Spleen (tissue), 13 donors: ENCODE measurements at places on chromosomes 16 and 17. TPM values are rescaled to one million over a fixed set of nuclear protein-coding genes. Genes with fewer than 3 reads are reported as not detected.

Gene HOXB3
- polyA plus RNA-seq: 7.8 TPM

Gene SLC35G6
- polyA plus RNA-seq: not detected

Gene MYH13
- polyA plus RNA-seq: not detected

Gene PITPNC1
- 14.5 TPM for polyA plus RNA-seq

Gene MYH2
- 0.11 TPM for polyA plus RNA-seq

Gene RSKR
- polyA plus RNA-seq: 2.8 TPM

Gene GSG1L
- not detected for polyA plus RNA-seq

GRCh38 chr16:75535211-75535843 is 581 bp downstream of the CHST5 start:
- no peak for DNase-seq

- DNase-seq: no peak
These were observed 31.9 kb downstream of the HLF start for GRCh38 chr17:55296699-55297098.

DNA sequence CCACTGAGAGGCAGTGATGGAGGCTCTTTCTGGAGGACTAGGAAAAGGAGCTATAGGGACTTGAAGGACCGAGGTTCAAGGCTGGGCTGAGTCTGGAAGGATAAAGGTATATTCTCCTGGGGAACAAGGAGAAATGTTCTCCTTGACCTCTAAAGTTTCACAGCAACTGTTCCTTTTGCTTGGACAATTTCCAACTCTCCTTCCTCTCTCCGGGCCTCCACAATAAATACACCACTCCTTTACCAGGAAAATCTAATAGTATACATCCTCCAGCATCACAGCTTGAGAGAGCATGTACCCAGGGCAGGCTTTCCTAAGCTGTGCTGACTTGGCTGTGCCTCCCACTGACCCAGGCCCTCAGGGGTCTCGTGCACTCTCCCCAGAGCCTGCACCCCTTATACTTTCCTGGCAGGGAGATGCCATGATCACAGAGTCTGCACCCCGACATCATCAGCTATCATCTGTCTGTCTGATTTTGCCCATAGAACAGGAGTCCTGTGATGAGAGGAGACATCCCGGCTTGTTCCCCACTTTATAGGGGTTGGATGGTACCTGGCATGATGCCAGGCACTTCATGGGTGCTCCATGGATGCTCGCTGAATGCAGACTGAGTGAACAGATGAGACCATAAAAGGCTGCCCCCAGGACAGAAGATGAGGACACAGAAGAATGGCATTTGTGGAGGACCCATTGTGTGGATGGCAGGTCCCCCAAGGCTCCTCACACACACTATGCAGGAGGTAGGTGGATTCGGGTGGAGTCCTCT is 582.6 kb upstream of the CDH5 start:
- no peak for DNase-seq

GRCh38 chr17:39212841-39213480 is 12.8 kb downstream of the STAC2 start:
- no peak for DNase-seq

- no peak for DNase-seq
These were observed 335.2 kb downstream of the SEC14L1 start for GRCh38 chr17:77476006-77476405.

DNA sequence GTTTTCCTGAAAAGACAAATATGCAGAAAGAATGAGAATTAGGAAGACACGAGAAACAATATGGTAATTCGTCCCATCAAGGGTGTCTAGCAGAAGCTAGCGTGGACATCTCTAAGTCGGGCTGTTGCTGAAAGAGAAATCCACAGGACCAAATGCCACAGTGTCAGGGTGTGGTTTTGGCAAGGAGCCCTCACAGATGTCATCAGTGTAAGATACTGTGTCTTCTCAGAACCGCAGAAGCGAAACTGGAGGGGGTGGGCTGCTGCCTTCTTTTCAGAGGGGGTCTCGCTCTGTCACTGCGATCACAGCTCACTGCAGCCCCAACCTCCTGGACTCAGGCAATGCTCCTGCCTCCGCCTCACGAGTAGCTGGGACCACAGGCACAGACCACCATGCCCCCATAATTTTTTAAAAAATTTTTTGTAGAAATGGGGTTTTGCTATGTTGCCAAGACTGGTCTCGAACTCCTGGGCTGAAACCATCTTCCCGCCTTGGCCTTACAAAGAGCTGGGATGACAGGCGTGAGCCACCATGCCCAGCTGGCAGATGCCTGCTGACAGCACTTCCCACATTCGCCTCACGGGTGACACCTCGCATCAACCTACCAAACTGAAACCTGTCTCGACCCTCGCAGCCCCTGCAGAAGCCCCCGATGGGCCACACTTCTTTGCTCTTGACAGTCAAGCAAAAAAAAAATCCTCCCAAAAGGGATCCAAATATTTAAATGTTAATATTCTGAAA is 26.2 kb downstream of the TRAP1 start:
- no peak for DNase-seq

GRCh38 chr17:83037874-83038165 is 41.6 kb upstream of the METRNL start:
- DNase-seq: no peak

- no peak for DNase-seq
These were observed 157.2 kb downstream of the MYO1D start for GRCh38 chr17:32719689-32720088.

GRCh38 chr17:37438141-37438540 is 31.5 kb downstream of the TADA2A start:
- no peak for DNase-seq

- no peak for DNase-seq
These were observed 32.5 kb upstream of the PLCG2 start for GRCh38 chr16:81746566-81746965.

DNA sequence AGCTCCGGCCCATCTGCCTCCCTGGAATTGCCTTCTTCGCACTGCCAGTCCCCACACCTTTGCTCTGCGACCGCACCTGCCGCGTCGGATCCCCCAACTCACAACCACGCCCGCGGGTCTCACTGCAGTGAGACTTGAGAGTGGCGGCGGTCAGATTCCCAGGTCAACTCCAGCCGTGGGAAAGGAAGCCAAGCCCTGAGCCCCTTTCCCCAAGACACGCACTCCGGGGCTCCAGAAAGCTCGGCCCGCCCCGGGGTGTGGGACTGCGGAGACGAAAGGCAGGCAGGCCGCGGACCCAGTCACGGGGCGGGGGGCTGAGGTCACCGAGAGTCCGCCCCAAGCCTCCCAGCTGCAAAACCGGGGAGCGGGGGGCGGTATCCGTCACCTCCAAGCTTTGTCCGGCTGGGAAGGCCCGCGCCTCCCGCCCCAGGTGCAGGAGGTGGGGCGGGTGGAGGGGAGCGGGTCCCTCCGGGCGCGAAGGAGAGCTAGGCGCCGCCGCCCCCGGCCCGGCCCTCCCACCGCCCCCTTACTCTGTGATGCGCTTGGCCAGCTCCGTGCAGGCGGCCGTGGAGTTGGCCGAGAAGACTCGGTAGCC is 615 bp downstream of the PRPSAP1 start:
- DNase-seq: peak; percentile 81

DNA sequence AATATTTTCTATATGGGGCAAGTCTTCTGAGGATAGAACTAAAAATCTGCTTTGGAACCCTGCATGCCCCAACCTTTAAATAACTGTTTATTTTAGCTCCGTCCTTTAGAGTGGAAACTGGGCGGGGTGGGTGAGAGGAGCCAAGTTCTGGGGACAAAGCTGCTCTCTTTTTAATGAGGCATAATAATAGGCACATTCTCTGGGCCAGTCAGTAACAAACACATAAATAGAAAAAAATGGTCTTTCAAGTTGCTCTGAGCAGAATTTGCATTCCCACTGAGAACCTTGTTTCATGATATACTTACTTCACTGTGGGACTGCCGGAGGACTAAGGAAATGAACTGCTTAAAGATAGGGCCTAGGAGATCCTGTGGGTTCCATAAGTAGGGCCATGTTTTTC is 51.5 kb downstream of the KNOP1 start:
- no peak for DNase-seq

GRCh38 chr17:58415371-58416055 is 1.8 kb downstream of the RNF43 start:
- no peak for DNase-seq

DNA sequence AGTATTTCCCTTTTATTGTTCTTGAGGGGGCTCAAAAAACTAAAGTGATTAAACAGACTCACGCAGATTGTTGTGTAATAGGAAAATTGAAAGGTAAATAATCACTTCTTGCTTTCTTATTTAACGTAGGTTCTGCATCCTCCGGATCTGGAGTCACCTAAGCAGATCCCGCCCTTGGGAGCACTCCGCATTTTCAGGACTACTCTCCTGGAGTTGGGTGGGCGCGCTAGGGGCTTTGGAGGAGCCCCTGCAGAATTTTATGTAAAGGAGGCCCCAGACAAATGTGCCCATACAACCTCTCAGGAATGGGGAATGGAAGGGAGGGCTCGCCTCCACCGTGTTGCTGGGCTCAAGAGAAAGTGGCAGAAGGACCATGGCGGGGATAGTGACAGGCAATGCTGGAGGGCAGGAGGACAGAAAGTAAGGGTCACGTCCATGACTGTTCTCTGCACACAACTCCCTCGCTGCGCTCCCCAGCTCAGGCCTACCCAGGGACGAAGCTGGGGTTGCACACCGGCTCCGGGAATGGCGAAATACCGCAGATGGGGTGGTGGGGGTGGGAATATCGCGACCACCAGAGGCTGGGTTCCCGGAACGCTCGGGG is 8.3 kb downstream of the MT2A start:
- DNase-seq: no peak

DNA sequence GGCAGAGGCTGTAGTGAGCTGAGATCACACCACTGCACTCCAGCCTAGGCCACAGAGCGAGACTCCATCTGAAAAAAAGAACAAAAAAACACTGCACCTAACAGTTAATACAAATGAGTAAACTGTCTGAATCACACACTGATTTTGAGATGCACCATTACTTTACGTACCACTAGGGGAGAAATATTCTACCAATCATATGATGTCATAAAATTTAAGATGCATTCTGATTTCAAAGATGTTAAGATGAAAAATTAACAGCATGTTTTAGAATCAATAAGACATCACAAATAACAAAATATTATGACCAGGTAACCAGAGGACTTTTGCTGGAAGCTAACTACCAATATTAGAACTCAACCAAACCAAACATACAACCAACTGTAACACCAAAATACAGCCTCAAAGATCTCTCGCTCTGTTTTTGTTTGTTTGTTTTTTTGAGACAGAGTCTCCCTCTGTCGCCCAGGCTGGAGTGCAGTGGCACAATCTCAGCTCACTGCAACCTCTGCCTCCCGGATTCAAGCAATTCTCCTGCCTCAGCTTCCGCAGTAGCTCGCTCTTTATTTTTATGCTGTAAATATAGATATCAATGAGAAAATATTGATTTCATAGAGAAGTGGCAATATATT is 31.6 kb downstream of the GLG1 start:
- DNase-seq: no peak

- DNase-seq: no peak
These were observed 15.9 kb downstream of the POLR3K start for GRCh38 chr16:37511-37910.

- no peak for DNase-seq
These were observed 323.0 kb downstream of the KCNJ2 start for GRCh38 chr17:70492368-70492767.

- no peak for DNase-seq
These were observed 462.6 kb upstream of the MAF start for GRCh38 chr16:80063031-80063712.

GRCh38 chr17:17315142-17315821 is 12.1 kb downstream of the NT5M start:
- DNase-seq: peak; percentile 31

DNA sequence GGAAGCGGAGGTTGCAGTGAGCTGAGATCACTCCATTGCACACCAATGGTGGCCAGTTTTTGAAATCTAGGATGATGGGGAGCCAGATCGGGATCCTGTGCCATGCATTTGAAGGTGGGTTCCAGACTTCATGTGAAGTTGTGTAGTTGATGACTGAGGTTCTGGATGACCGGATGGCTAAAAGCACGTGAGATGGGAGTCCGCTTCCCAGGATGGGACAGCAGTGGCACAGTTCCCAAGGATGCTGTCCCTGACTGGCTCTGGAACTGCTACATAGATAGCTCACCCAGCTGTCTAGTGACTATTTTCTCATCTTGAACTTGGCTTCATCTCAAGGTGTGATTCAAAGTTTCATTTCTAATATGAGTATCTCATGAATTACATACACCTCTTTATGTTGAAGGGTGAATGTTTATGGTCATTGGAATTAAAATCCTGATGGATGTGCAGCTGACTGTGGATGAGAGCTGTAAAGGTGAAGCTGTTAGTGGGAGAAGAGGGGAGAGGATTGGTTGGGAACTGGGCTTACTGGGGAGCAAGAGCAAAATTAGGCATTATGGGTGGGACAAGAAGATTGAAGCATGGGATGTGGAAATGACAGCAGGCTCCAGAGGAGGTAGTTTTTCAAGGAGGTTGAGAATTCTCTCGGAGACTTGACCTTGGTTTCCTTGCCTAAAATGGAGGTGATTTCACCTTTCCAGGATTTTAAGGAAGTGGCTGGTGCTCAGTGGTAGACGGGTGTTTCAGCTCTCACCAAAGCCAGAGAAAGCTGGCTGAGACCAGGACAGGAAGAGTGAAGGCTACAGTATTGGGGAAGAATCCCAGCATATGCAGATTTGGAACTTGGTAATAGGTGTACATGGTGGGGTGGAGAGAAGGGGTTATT is 8.2 kb downstream of the TUFM start:
- DNase-seq: no peak

GRCh38 chr16:88333848-88334777 is 48.6 kb upstream of the ZNF469 start:
- DNase-seq: no peak
